ENCODE measurements at places on chromosomes 5 and 9.

GRCh38 chr5:52856564-52856963, 68.8 kb downstream of the ITGA1 start:
- no peak for DNase-seq

GRCh38 chr5:93246090-93246855, 334.7 kb downstream of the NR2F1-AS1 start:
- no peak for DNase-seq

DNA sequence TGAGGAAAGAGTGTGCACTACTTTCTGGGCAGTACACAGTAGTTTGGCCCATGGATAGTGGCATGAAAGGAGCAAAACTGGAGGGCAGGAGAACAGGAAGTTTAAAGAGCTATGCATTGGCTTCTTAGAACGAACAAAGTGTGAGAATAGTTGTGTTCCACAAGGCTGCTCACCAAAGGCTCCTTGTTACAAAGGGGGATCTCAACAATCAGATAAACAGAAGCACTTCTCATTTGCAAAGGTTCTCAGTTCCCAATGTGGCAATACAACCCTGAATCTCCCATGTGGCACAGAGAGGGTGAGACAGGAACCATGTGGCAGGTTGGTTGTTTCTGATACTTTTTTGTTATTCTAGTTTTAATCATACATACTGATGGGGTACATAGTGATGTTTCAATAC, 158.4 kb downstream of the CARTPT start:
- DNase-seq, result no peak

DNA sequence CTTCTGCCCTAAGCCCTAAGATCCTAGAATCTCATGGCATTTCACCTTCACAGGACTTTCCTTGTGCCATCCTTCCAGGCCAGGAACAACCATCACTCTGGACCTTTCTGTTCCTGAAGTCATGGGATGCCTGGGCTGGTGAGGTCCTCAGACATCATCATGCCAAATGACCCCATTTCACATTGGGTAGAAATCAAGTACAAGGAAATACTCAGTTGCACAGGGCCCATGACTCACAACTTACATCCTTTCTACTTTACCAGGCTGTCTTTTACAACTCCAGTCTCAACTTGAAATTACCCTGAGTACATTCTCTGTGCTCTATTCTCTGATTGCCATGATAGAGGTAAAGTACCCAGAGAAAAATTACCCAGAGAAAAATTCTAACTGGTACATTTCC, 167.1 kb downstream of the PIK3R1 start:
- no peak for DNase-seq
